ENCODE measurements at places on chromosomes 3 and 15.

GRCh38 chr15:66131831-66132230 lies 121.7 kb downstream of the MEGF11 start:
- ATAC-seq, result no peak

GRCh38 chr3:129611812-129612533 lies 5.5 kb upstream of the PLXND1 start:
- ATAC-seq, result peak; percentile 18

GRCh38 chr15:73258271-73259108 lies 110.3 kb downstream of the HCN4 start:
- no peak for ATAC-seq

- ATAC-seq, result no peak
These were observed 925 bp upstream of the PSTPIP1 start for GRCh38 chr15:76994001-76994400.

DNA sequence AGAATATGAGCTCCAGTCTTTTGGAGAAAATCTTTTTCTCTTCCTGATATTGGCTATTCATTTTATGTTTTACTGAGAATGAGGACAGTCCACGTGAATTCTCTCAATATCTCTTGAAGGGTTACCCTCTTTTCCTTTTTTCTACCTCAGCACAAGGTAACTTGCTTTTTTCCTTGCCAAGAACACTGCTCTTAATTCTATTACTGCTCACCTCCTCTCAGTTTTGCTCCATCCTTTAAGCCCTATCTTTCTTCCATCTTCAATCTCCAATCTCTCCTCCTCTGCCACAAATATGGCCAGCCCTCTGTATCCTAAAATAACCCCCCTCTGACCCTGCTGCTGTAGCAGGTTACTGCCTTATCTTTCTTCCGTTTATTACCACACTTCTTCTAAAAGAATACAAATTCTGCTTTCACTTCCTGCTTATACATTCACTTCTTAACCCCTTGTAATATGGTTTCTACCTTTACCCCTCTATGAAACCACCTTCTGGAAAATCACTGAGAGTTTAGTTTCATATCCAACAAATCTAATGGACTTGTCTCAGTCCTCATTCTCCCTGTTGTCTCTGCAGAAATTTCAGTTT lies 89.0 kb downstream of the NFKBIZ start:
- no peak for ATAC-seq

DNA sequence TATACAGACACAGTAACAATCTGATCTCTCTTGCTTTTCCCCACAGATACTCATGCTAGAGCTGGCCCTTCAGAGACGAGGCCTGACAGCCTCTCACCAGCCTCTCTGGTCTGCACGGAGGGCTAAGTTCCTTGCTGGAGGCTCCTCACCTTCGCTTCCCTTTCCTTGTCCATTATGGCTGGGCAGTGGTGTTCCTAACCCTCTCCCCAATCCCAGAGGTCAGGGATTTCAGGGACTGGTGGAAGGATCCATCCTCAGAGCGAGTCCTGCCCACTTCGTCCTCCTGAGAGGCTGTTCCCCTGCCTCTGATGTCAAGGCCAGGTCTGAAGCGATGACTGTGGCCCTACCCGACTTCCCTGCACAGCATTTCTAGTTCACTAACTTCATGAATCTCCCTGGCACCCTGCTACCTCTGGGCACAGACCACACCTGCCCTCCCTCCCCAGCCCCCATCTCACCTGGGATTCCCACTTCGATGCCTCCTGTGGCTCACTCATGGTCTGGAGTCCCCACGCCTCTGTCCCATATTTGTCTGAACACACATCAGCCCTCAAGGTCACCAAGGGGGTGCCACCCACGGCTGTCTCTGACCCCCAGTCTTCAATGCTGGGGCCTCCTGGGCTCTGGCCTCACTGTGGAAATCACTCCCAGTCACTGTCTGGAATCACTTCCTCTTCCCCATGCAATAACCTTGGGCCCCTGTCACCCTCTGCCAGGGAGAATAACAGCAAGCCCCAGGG lies 124.9 kb upstream of the PRR20G start:
- ATAC-seq, result no peak

GRCh38 chr3:81354119-81354518 lies 407.3 kb downstream of the GBE1 start:
- no peak for ATAC-seq

- ATAC-seq, result peak; percentile 30
These were observed 871 bp downstream of the MAP1A start for GRCh38 chr15:43518197-43518761.

Data from gastroesophageal sphincter (tissue), 4 donors.